ENCODE measurements at places on chromosomes 7 and 10.

DNA sequence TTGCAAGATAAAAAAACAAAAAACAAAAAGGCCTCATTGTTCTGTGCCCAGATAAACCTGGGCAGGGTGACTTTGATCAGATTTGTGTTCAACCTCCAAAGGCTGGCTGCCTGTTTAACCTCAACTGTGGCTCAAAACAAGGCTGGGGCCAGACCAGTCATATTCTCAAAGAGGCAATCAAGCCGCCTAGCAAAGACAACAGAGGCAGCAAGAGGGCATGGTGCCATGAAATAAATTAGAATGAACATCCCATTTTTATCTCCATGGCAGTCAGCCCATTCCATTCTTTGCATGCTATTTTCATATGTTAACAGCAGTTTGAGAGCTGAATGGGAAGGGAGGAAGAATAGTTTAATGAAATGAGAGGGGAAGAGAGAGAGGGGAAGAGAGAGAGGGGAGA, 1150.3 kb downstream of the TYW1 start:
- DNase-seq: no peak

GRCh38 chr10:35449944-35450343, 113.6 kb downstream of the CCNY start:
- no peak for DNase-seq

DNA sequence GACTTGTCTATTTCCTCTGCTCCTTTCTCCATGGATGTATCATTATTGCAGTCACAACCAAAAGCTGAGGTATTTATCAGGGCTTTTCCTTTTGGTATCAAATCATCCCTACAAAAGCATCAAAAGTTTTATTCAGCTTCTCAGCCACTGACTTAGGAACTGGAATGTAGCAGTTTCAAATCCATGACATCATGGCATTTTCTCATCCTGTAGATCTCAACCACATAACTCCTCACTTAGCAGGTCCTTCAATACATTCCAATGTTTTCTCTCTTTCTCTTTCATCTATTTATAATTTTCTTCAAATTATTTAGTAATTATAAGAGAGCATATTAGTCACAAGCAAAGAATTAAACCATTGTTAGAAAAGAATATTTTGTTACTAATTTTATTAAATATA, 537.4 kb upstream of the SORCS1 start:
- no peak for DNase-seq

GRCh38 chr7:81745637-81746036, 24.2 kb downstream of the HGF start:
- no peak for DNase-seq

DNA sequence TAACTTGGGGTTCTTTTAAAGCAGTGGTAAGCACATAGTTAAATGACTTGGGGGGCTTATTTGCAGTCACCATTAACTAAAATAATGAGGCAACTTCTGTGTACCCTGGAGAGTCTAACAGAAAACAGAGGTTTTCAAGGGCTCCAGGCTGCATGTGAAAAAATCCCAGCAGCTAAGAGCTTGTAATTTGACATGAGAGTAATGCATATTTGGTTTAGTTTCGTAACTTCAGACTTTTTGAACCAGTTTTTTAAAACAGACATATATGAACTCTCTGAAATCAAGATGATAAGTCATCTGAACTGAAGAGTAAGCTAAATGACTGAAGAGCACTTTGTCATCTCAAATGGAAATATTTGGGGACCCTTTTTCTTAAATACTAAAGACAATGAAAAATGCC, 40.2 kb upstream of the IFRD1 start:
- no peak for DNase-seq

GRCh38 chr10:128741680-128742079, 615.5 kb upstream of the MKI67 start:
- no peak for DNase-seq

DNA sequence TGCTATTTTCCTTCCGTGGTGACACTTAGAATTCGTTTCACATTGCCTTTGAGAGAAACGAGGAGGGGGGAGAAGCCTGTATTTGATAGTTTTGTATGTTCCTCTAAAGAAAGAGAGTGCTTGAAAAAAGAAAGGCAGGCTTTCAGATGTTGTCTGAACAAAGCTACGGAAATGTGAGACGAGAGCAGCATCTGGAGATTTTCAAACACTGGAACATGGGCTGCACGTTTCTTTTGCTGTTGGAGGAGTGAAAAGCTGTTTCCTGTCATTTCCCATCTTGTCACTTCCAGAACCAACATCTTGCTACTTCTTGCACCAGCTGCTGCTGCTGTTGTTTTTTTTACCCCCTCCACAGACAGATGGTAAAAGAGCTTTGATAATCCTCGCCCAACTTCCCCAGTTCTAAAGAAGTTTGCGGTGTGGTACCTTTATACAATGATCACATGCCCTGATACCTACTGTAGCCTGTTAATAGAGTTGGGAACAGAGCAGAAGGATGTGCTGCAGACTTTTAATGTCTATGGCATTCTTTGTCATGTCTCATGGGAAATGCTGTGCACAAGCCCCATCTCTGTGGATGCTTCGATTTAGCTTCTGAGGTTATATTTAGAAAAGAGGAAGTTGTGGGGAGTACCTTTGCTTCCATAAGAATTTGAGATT, 408.1 kb downstream of the AUTS2 start:
- no peak for DNase-seq

DNA sequence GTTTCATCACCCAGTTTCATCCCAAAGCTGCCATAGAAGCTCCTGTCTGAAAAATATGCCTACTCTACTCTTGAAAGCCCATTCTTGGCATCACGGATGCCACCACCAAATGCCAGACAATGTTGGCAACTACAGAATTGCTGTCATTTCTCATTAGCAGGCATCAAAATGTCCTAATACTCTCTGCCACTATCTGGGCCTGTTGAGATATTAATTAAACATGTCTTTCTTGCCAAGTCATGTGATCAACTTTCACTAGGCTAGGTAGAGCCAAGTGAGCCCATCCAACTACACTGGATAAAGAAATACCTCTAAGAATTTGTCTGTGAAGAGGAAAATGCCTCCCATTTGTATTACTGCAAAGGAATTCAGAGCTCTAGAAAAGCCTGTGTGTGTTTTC, 1093.3 kb upstream of the C7orf33 start:
- DNase-seq: no peak

DNA sequence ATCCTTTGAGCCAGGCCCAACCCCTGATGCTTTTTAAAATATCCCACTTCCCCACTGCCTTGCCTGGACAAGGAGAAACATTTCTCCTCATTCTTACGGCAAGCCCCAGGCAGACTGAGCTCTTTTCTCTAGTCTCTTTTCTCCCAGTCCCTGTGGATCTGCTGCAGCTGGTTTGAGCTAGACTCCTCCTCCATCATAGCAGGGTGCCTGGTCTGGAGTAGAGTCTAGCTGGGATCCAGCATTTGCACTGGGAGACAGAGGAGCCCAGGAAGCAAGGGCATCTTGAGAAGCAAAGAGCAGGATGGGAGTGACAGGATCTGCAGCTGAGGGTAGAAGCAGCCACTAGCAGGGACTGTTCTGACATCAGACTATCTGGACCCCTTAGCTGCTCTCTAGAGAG, 562.3 kb upstream of the COBL start:
- no peak for DNase-seq

DNA sequence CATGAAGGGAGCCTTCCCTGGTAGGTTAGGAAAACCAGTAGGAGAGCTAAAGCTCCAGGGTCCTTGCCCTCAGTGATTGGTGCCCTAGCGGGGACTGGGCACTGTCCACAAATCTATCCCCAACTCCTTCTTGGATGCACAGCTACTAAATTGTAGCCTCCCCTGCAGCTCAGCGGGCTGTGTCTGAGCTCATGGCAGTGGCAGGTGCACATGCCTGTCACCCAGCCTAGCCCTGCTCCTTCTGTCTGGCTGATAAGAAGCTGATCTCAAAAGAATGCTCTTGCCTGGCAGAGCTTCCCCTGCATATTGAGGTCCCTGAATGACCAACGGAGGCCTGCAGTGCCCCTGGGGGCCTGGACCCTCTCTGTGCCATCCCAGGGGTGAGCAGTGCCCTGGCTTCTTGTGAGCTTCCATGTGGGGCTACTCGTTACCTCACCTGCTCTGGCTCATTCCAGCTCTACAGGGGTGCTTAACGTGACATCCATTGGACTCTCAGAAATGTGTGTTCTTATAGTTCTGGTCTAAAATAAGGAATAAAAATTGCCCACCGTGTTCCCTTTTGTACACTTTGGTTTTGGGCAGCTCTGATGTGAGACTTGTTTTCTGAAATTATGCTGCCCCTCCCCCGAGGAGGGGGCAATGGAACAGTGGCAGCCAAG, 59.8 kb upstream of the ANTXRL start:
- no peak for DNase-seq

DNA sequence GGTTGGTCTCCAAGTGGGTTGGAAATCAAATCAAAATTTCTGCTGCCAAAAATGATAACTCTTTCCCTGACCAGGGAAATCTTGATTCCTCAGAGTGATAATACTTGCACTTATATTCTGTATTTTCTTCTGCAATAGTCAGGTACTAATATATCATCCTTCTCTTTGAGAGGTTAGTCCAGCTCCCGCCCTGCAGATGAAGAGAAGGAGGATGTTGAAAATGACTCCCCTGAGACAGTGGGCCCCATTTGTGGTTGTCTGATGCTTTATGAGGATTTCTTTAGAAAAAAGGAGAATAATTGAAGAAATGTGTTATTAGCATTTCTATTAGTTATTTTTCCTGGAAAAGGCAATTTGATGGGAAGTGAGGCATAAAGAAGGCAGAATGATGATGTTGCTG, 213.0 kb downstream of the SEC23IP start:
- no peak for DNase-seq

DNA sequence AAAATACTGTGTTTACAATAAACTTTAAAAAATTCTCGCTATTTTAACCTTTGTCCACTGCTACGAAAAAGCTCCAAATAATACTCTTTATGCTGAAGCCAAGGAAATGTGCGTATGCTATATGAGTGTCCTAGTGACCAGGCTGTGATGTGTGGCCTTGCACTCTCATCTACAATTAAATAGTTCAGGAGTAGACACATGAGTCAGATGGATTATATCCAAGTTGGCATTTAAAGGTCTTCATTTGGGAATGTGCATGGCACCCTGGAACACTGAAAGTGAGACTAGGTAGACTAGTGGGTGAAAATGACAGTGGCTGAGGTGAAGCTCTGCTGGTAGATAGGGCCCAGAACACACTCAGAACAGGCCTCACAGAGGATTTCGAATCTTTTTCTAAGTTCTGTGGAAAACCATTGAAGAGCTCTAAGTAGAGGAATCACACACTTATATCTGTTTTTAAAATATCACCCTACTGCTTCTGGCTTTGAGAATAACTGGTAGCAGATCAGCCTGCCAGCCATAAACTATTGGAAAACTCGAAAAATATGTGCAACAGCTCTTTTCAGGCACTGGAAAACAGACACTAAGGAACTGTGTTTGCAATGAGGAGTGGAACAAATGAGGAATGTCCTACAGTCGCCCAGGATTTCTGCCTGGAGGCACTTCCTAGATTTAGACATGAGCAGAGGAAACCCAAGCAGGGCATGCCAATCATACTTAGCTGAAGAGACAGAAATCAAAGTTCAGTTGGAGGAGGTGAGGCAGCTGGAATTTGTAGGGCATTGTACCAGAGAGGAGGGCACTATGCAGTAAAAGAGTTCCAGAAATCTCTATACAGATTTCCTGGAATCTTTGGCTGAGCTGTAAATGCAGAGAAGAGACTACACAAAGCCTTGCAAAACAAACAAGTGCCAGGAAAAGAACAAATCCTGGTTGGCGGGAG, 603.8 kb upstream of the LRRTM3 start:
- no peak for DNase-seq

DNA sequence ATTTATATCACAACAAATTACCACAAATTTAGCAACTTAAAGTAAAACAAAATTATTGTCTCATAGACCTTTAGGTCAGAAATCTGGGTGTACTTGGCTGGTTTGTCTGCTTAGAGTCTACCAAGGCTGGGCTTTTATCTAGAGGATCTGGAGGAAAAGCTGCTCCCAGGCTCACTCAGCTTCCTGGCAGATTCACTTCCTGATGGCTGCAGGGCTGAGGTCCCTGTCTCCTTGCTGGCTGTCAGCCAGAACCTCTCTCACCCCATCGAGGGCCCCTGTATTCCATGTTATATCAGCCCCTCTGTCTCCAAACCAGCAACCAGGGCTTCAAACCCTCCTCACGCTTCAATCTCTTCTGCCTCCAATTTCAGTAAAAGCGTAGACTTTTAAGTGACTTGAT, 734.9 kb downstream of the NRG3 start:
- DNase-seq: no peak

DNA sequence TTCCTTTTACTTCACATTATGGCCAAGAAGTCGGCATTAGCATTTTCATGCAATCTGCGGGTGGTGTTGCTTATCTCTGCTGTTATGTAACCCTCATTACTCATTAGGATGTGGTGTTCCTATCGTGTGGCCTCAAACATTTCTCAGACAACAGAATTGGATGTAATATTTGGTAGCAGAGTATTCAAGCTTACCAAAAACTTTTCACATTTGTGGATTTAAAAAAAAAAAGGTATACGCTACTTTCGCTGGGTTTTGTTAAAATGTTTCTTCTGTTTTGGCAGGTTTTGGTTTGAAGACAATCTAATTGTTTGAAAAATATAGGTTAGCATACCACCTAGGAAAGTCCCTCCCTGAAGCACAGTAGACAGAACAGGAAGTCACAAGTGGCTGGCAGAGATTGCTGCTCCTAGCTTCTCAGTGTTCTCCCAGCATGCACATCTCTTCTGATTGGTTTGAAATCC, 128.8 kb downstream of the GATA3 start:
- DNase-seq: no peak

- no peak for DNase-seq
Measured at GRCh38 chr10:33139181-33139646, 181.2 kb upstream of the ITGB1 start.

- no peak for DNase-seq
Measured at GRCh38 chr10:11207560-11207844, 189.8 kb downstream of the CELF2 start.

GRCh38 chr7:134355927-134356326, 39.2 kb upstream of the SLC35B4 start:
- no peak for DNase-seq

DNA sequence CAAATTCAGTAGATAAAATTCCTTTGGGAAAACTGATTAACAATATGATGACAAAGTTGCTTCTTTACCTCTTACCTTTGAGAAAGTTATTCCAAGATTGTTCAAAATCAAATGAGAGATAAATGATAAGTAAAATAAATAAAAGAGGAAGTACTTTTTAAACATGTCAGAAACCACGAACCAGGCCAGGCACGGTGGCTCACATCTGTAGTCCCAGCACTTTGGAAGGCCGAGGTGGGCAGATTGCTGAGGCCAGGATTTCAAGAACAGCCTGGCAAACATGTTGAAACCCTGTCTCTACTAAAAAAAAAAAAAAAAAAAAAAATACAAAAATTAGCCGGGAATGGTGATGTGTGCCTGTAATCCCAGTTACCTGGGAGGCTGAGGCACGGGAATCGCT, 296.6 kb downstream of the HGF start:
- no peak for DNase-seq

DNA sequence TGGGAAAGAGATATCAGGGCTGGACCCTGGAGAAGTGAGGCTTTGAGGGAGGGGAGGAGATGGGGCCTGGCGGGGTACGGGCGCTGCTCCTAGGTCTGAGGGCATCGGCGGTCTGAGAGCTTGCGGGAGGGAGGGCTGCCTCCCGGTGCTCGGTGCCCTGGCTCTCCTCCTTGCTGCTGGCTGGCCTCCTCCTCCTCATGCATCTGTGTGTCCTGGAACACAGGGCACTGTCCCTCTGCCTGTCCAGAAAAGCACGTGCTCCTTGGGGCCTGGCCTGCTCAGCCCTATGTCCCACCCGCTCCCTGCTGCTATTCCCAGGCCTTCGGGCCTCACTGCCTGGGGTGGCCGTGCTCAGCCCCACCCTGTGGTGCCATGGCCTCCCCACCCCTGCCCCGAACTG, 166.9 kb downstream of the RNF216 start:
- DNase-seq: no peak

GRCh38 chr7:127486654-127487053, 94.1 kb upstream of the ZNF800 start:
- DNase-seq: no peak
